ENCODE measurements at places on chromosomes 2 and 18. TPM values are rescaled to one million over a fixed set of nuclear protein-coding genes. Genes with fewer than 3 reads are reported as not detected.

DNA sequence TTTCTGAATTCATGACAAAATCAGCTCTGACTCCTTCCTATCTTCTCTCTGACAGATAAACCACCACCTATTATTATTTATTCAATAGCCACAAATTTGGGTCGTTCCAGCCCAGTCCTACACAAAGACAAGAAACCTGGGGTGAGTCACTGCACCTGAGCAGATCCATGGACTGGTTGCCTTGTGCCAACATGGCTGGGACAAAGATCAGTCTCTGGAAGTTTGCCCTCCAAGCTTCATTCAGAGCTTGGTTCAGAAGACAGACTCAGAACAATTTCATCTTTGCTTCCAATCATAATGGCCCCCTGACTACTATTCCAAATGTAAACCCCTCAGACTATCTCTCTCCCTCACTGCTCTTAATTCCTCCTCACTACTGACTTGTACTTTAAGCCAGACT is 9.6 kb upstream of the EXOC6B start:
- peaks cover 28% of the 10 kb centered on the region for H3K27me3 ChIP-seq
- peaks cover 18% of the 10 kb centered on the region for H3K4me1 ChIP-seq
- DNase-seq: no peak
- H3K36me3 ChIP-seq: peaks cover 2% of the 10 kb centered on the region
- H3K4me3 ChIP-seq: no peak overlapping the region

DNA sequence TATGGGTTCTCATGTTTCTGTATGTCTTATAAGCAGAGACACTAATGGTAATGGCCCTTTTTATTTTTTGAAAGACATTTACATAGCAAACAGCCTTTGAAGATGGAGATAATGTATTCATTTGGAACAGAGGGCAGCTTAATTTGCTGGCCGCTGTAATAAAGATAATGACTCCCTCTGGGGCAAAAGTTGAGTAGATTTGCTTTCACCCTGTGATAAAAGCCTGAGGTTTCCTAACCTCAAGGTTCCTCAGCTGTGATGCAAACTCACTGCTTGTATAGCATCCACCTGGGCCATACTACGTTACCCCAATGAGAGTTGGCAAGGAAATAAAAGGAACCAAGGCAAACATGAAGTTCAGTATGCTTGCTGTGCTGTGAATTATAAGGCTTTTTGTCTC is 54.8 kb downstream of the TEX51 start:
- H3K27ac ChIP-seq: no peak overlapping the region
- H3K4me1 ChIP-seq: no peaks in the 10 kb centered on the region
- H3K27me3 ChIP-seq: peaks cover 7% of the 10 kb centered on the region

- H3K4me1 ChIP-seq: no peaks in the 10 kb centered on the region
- H3K4me3 ChIP-seq: no peak overlapping the region
- no peak overlapping the region for H3K27ac ChIP-seq
- DNase-seq: no peak
- H3K27me3 ChIP-seq: peaks cover 10% of the 10 kb centered on the region
These were observed 16.5 kb upstream of the ME2 start for GRCh38 chr18:50862401-50862800.

- H3K4me1 ChIP-seq: peaks cover 13% of the 10 kb centered on the region
- no peak overlapping the region for H3K4me3 ChIP-seq
- H3K27me3 ChIP-seq: peaks cover 36% of the 10 kb centered on the region
- no peak for DNase-seq
These were observed 43.6 kb downstream of the VIT start for GRCh38 chr2:36740061-36740460.

GRCh38 chr2:188884517-188884916 is 89.7 kb upstream of the COL3A1 start:
- H3K27ac ChIP-seq: no peak overlapping the region
- no peaks in the 10 kb centered on the region for H3K27me3 ChIP-seq
- no peak overlapping the region for H3K4me3 ChIP-seq
- no peak for DNase-seq

Gene DSG1
- not detected for total RNA-seq

DNA sequence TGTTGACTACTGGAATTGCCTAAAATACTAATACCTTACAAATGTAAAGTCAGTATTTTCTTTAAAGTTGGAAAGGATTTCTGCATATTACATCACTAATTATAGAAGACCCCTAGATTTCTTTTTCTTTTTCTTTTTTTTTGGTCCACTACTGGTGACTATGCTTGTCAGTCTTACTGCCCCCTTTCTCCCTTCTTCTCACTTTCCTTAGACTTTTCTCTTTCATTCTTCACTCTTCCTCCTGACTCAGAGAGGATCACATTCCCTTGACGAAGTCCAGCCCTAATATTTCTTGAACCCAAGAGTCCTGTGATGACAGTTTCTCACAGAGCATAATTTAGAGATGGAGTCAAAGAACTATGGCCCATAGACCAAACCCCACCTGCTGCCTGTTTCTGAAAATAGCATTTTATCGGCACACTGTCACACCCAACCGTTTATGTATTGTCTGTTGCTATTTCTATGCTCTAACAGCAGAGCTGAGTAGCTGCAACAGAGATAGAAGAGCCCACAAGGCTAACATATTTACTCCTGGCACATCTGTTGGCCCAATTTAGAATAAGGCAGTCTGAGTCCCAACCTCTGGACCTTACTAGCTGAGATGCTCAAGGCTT is 40.6 kb upstream of the RIOK3 start:
- H3K27me3 ChIP-seq: no peaks in the 10 kb centered on the region
- no peaks in the 10 kb centered on the region for H3K36me3 ChIP-seq
- H3K4me1 ChIP-seq: no peaks in the 10 kb centered on the region

DNA sequence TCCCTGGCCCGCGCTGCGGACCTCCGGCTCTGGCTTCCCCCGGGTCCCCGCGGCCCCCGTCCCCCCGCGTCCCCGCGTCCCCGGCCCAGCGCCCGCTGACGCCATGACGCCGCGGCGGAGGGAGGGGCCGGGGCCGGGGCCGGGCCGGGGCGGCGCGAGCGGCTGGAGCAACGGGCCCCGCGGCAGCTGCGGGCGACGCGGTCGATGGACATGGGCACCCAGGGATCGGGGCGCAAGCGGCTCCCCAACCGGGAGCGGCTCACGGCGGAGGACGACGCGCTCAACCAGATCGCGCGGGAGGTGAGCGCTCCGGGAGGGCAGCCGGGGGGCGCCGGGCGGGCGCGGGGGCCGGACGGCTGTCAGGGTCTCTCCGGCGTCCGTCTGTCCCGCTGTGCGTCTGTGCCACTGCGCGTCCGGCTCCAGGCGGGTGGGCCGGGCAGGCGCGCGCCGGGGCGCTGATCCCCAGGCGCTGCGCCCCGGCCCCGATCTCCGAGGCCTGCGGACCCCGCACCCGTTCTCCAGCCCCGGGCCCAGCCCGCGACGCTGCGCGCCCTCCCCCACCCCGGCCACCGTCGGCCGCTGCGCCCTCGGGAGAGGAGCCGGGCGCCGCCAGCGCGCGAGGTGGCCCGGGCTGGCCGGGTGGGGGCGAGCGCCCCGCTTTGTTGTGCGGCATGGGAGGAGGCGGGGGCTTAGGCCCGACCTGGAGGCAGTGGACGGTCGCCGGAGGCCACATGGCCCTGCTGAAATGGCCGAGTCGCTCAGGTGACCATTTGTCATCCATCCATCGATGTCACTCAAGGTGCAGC is at the start of gene LRRFIP1:
LRRFIP1 (plus strand) TSS at position 147 of the 806 bp plus-strand sequence; CDS start at position 205, 58 bp downstream.
- peaks cover 7% of the 10 kb centered on the region for H3K4me1 ChIP-seq
- H3K4me3 ChIP-seq: peak within 1 kb of the TSS; percentile 76
- peaks cover 56% of the 10 kb centered on the region for H3K27me3 ChIP-seq
- no peak within 1 kb of the TSS for H3K27ac ChIP-seq
- no peaks in the 10 kb centered on the region for H3K36me3 ChIP-seq

DNA sequence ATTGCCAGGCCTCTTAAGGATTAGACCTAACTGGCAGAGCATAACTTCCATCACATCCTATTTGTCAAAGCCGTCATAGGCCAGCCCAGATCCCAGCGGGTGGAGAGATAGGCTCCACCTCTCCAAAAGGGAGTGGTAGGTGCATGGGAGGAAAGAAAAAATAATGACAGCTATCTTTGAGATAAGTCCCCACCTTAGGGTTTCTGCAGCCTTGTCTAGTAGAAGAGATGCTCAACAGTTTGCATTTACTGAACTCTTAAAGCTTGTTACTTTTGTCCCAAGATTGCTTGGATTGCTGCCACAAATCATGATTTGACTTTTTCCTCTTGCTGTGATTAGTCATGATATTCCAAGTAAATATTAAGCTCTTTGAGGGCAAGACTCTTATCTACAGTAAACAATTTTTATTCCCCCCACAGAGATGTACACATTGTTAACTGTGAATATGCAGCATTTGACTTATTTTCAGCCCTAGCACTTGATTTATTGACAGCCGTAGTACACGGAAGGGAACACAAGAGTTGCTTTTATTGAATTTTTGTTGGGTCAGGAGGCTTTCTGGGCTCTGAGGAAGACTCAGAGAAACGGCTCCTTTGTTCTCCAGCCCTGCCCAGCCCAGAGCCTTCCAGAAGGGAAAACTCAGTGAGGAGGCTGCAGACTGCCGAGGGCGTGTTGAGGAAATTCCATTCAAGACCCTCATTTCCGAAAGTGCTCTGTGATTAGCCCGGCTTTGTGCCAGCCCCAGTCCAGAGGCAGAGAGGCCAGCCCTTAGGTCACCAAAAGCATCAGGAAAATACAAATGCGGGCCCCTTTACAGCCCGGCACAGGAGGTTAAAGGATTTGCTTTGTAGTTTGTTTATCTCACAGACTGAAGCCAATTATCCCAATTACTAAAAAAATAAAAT is 75.5 kb upstream of the ZNF532 start:
- peaks cover 3% of the 10 kb centered on the region for H3K4me1 ChIP-seq
- no peak overlapping the region for H3K27ac ChIP-seq
- H3K36me3 ChIP-seq: no peaks in the 10 kb centered on the region
- H3K4me3 ChIP-seq: no peak overlapping the region

DNA sequence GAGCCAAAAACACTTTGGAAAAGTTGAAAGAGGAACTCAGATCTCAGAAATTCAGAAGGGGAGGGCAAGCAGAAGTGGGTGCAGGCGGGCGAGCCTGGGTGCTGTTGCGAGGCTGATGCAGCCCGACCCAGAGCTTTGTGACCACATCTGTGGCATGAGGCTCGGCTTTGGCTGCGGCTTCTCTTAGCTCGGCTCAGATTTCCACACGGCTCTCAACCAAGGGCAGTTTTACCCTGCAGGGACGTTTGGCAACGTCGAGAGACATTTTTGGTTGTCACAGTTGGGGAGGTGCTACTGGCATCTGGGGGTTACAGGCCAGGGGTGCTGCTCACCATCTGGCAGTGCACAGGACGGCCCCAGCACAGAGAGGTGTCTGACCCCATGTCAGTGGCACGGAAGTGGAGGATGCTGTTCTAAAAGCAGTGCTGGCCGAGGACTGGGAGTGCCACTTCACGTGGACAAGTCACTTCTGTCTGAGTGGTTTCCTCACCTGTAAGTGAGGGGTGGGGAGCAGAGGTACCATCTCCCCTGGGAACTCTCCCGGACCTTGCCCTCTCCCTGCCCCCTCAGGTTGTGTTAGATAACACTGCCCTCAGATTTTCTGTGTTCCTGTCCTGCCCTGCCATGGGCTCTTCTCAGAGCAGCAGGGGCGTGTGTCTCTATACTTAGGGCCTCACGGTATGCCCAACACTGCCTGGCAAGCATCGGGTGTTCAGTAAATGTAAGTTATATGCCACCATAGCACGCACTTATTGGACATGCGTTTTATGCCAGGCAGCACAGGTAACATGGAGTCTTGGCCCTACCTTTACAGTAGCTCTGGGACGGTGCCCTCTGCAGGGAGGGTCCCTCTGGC is 48.7 kb upstream of the FAHD2A start:
- peaks cover 3% of the 10 kb centered on the region for H3K27me3 ChIP-seq
- no peaks in the 10 kb centered on the region for H3K4me1 ChIP-seq
- H3K27ac ChIP-seq: no peak overlapping the region
- no peak for DNase-seq
- no peaks in the 10 kb centered on the region for H3K36me3 ChIP-seq

All from activated naive CD8-positive, alpha-beta T cell treated with anti-CD3 and anti-CD28 coated beads, Interleukin-2, amount 10 ng/mL, durations not matched to agents 7 days and 5 days (primary cell).